ENCODE measurements at places on chromosomes 3 and 15. TPM values are rescaled to one million over a fixed set of nuclear protein-coding genes. Genes with fewer than 3 reads are reported as not detected.

DNA sequence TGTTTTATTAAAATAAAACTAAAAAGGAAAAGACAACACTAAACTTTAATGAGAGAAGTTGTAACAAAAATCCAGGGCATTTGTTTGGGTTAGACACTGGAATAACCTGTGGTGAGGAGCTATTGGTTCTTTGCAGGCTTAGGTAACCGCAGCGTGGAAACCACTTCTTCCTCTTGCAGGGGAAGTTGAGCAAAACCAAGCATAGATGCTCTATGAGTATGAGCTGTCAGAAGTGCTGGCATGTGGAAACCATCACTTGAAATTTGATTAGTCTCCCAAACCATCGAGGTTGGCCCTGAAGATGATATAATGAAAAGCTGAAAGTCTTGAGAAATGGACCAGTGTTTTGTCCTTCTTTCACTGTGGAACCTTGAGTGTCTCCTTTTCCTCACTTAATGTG is 127.1 kb upstream of the RBMS3 start:
- peaks cover 16% of the 10 kb centered on the region for H3K27me3 ChIP-seq
- peaks cover 13% of the 10 kb centered on the region for H3K4me1 ChIP-seq
- H3K36me3 ChIP-seq: no peaks in the 10 kb centered on the region
- H3K27ac ChIP-seq: no peak overlapping the region
- no peak overlapping the region for H3K4me3 ChIP-seq

- DNase-seq: no peak
- no peaks in the 10 kb centered on the region for H3K27me3 ChIP-seq
- H3K27ac ChIP-seq: no peak overlapping the region
- no peaks in the 10 kb centered on the region for H3K4me1 ChIP-seq
- no peak overlapping the region for H3K4me3 ChIP-seq
Measured at GRCh38 chr3:96236522-96236921, 577.9 kb upstream of the EPHA6 start.

GRCh38 chr15:81758818-81759284 is 287.0 kb downstream of the MEX3B start:
- no peaks in the 10 kb centered on the region for H3K36me3 ChIP-seq
- no peak overlapping the region for H3K4me3 ChIP-seq
- H3K27me3 ChIP-seq: no peaks in the 10 kb centered on the region
- no peak overlapping the region for H3K27ac ChIP-seq

- no peak for DNase-seq
- no peak overlapping the region for H3K4me3 ChIP-seq
Measured at GRCh38 chr3:57151021-57151449, 14.1 kb downstream of the IL17RD start.

DNA sequence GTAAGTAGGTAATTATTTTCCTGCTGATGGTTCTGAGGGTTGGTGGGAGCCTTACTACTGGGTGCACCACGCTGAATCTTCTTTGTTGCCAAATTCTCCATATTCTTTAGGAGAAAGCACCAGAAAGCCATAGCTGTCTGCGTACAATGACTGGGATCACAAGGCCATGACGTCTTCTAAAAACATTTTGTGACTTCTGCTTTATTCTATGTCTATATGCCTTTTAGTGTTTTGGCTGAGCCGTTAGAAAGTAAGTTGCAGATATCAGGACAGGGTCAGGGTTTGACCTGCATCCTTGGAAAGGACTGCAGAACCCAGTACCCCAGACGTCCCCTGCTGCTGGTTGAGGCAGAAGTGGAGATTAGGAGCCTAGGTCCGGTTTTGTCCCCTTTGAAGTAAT is 95.6 kb downstream of the DNASE1L3 start:
- DNase-seq: no peak
- no peaks in the 10 kb centered on the region for H3K27me3 ChIP-seq
- H3K4me3 ChIP-seq: no peak overlapping the region
- no peak overlapping the region for H3K27ac ChIP-seq

DNA sequence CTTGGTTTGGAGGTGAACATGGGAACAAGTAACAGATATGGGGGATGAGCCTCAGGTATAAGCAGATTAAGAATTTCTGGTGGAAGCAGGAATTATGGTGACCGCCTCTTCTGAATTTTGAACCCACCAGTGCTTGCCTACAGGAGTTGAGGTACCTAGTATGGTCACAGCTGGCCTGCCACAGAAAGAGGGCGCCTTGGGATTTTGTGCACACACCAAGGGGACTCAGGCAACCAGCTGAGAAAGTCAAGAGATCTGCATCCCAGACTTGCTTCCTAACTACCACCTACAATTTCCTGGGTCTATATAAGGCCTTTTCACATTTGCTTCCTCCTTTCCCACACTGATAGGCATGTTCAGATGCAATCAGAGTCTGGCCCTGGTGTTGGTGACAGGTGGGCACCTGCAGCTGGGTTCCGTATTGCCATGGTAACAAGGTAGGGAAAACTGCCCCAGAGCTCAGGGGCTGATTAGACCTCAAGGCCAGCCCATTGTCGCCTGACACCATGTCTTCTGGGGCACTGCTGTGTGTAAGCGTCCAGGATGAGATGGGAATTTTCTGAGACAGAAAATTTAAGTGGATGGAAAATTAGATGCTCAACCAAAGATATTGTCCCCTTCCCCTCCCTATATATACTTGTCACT is 75.9 kb upstream of the RASGRF1 start:
- no peak overlapping the region for H3K4me3 ChIP-seq
- H3K27me3 ChIP-seq: peaks cover 10% of the 10 kb centered on the region
- no peaks in the 10 kb centered on the region for H3K36me3 ChIP-seq
- no peaks in the 10 kb centered on the region for H3K4me1 ChIP-seq
- DNase-seq: no peak
- H3K27ac ChIP-seq: no peak overlapping the region

Gene SHF
- total RNA-seq: 16.1 TPM

DNA sequence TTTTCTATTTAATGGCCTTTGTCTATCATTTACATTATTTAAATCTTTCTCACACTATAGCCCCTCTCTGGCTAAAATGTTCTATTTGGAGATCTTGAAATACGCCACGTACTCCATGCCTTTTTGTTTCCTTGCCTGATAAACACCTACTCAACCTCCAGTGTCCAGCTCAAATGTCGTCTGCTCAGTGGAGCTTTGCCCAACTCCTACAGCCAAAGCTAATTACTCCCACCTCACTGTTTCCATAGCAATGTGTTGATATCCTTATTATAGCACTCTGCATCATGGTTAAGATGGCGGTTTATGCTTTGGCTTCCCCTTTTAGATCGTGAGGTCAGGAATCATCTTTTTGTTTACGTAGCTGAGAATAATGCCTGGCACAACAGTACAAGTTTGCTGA is 55.9 kb downstream of the NGLY1 start:
- peaks cover 48% of the 10 kb centered on the region for H3K36me3 ChIP-seq
- no peak overlapping the region for H3K27ac ChIP-seq
- DNase-seq: no peak
- H3K4me1 ChIP-seq: peaks cover 2% of the 10 kb centered on the region
- H3K4me3 ChIP-seq: no peak overlapping the region

GRCh38 chr3:52230461-52230860 is 5.0 kb upstream of the TLR9 start:
- H3K4me1 ChIP-seq: peaks cover 41% of the 10 kb centered on the region
- H3K4me3 ChIP-seq: no peak overlapping the region
- H3K36me3 ChIP-seq: peaks cover 38% of the 10 kb centered on the region

Gene KNL1
- 25.3 TPM for total RNA-seq

GRCh38 chr15:60212536-60212935 is 185.2 kb downstream of the ANXA2 start:
- H3K4me1 ChIP-seq: no peaks in the 10 kb centered on the region
- no peak overlapping the region for H3K27ac ChIP-seq
- H3K4me3 ChIP-seq: no peak overlapping the region
- DNase-seq: no peak

Gene GOLGA6B
- total RNA-seq: not detected

Gene DPPA2
- total RNA-seq: not detected

DNA sequence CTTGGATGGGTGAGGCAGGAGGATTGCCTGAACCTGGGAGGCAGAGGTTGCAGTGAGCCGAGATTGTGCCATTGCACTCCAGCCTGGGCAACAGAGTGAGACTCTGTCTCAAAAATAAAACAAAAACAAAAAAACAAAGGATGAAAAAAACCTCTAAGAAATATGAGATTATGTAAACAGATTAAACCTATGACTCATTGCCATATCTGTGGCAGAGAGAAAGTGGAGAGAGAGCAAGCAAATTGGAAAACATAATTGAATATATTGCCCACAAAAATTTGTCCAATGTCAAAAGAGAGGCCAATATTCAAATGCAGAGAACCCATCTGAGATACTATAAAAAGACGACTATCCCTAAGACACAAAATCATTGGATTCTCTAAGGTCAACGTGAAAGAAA is 1106.0 kb downstream of the OTOL1 start:
- H3K4me1 ChIP-seq: no peaks in the 10 kb centered on the region
- DNase-seq: no peak
- no peaks in the 10 kb centered on the region for H3K36me3 ChIP-seq
- H3K27me3 ChIP-seq: no peaks in the 10 kb centered on the region
- no peak overlapping the region for H3K4me3 ChIP-seq
- no peak overlapping the region for H3K27ac ChIP-seq

DNA sequence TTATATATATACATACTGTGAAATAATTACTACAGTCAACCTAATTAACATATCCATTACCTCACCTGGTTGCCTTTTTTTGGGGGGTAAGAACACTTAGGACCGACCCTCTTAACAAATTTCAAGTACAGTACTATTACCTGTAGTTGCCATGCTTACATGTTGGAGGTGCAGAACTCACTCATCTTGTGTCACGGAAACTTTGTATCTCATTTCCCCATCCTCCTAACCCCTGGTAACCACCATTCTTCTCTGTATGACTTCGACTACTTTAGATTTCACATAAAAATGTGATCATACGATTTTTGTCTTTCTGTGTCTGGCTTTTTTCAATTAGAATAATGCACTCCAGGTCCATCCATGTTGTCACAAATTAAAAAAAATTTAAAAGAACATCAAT is 55.5 kb upstream of the MELTF start:
- H3K4me1 ChIP-seq: peaks cover 21% of the 10 kb centered on the region
- H3K36me3 ChIP-seq: peaks cover 26% of the 10 kb centered on the region

DNA sequence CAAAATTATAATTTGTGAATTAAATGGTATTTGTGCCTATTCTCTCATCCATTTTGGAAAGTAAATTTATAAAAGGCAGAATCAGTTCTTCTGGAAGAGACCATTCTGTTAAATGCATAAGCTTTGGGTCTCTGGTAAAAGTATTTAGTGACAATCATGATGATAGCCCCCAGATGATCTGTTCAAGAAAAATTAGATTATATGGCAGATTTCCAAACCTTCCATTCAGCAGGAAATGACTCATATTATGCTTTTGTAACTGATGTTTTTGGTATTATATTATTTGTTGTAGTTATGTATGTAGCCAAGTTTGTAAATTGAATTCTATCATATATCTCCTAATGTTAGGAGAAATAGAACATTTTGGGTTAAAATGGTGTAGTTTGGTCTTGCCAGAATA is 340.8 kb upstream of the DPH6 start:
- no peak for DNase-seq
- no peaks in the 10 kb centered on the region for H3K4me1 ChIP-seq

GRCh38 chr3:182633186-182633585 is 160.1 kb upstream of the ATP11B start:
- no peaks in the 10 kb centered on the region for H3K36me3 ChIP-seq
- no peak for DNase-seq
- no peak overlapping the region for H3K27ac ChIP-seq
- peaks cover 7% of the 10 kb centered on the region for H3K27me3 ChIP-seq
- no peak overlapping the region for H3K4me3 ChIP-seq
- H3K4me1 ChIP-seq: no peaks in the 10 kb centered on the region

DNA sequence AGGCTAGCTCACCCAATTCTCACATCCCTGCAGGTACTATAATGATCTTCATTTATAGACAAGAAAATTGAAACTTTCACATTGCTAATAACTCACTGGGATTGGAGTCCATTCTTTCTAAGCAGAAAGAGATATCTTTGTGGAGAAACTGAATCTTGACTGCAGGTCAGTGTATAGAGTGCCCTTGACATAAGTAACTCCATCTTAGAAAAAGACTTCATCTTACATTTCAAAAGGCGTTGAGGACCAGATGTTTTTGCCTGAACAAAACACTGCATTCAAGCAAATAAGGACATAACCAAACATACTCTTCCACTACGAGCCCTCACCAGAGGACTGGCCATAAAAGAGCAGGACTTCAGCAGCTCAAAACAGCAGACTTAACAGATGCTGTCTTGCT is 6.8 kb upstream of the CCR3 start:
- H3K27ac ChIP-seq: no peak overlapping the region
- H3K4me1 ChIP-seq: peaks cover 7% of the 10 kb centered on the region
- H3K36me3 ChIP-seq: no peaks in the 10 kb centered on the region
- H3K4me3 ChIP-seq: no peak overlapping the region
- no peak for DNase-seq
- H3K27me3 ChIP-seq: peaks cover 76% of the 10 kb centered on the region

Gene HACD2
- total RNA-seq: 31.8 TPM

Gene HYAL1
- 0.28 TPM for total RNA-seq

- H3K27me3 ChIP-seq: no peaks in the 10 kb centered on the region
- no peaks in the 10 kb centered on the region for H3K36me3 ChIP-seq
- no peak for DNase-seq
- H3K4me3 ChIP-seq: no peak overlapping the region
- H3K4me1 ChIP-seq: no peaks in the 10 kb centered on the region
- H3K27ac ChIP-seq: no peak overlapping the region
Measured at GRCh38 chr3:150469931-150470740, 62.0 kb downstream of the TSC22D2 start.

GRCh38 chr15:69718436-69718835 is 265.8 kb downstream of the RPLP1 start:
- no peak overlapping the region for H3K4me3 ChIP-seq
- H3K27ac ChIP-seq: no peak overlapping the region

Gene GXYLT2
- total RNA-seq: not detected

DNA sequence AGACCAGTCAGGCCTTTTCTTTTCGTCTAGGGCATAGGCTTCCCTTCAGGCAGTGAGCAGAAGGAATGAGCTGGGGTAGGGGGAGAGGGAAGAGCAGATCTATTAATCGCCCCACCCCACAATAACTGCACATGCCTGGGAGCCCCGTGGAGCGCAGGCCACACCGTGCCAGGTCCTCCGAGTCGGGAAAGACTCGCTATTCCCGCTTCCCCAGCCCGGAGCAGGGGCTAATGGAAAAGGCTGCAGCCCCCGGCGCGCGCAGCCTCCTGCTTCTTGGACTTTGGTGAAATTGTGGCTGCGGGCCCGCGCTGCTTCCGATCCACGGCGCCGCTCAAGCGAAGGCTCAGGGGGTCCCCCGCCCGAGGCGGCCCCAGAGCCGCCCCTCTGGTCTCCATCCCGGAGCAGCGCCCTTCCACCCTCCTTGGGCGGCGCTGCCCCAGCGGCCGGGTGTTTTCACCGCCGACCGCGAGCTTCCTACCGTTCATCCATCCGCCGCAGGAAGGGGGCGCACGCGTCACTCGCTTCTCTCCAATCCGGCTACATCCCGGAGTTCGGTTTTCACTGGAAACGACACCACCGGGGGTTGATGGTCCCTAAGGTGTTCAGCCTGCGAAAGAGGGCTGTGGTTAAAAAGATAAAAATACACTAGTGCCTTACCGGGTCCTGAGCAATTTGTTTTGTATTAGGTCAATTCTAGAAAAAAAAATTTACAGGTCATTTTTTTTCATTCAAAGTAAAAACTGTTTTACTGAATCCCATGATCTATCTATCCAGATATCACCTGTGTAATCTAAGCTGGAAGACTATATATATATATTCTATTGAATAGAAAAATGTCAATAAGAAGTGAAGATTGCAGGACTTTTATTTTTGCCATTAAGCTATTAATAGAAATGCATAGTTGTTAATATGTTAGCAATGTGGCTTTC is 4.4 kb upstream of the SYNM start:
- H3K4me3 ChIP-seq: peak overlapping the region; percentile 50
- no peaks in the 10 kb centered on the region for H3K4me1 ChIP-seq
- H3K27me3 ChIP-seq: peaks cover 51% of the 10 kb centered on the region
- DNase-seq: peak; percentile 87
- H3K36me3 ChIP-seq: no peaks in the 10 kb centered on the region

Data from activated CD4-positive, alpha-beta T cell treated with anti-CD3 and anti-CD28 coated beads, Interleukin-2, amount 10 ng/mL, durations not matched to agents 24 days and 14 days (primary cell).